ENCODE measurements at places on chromosomes 1 and 21. TPM values are rescaled to one million over a fixed set of nuclear protein-coding genes. Genes with fewer than 3 reads are reported as not detected.

GRCh38 chr1:93051961-93052360 lies 27.1 kb upstream of the MTF2 start:
- DNase-seq: no peak

- no peak for DNase-seq
Observed at GRCh38 chr1:91817211-91817905, 68.6 kb downstream of the TGFBR3 start.

- DNase-seq: peak; percentile 29
Observed at GRCh38 chr1:176206006-176206960, 803 bp downstream of the COP1 start.

GRCh38 chr1:83706354-83706938 lies 292.5 kb downstream of the TTLL7 start:
- no peak for DNase-seq

DNA sequence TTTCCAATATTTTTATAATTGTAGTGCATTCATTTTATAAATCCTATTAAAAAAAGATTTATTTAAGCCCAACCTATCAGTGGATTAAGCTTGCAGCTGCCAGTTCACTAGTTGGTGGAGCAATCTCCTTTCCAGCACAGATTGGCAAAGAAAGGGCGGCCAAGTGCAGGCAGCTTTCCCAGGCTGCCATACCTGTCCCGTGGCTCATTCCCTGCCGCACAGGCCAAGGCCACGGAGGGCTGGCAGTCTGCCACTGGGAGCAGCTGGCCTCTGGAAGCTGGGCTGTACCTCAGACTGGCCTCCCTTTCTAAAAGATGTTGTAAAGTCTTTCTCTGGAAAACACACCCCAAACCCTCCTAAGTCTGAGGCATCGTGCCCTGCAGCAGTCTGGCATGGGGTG lies 74.2 kb downstream of the SIM2 start:
- DNase-seq: peak; percentile 89

GRCh38 chr1:6909857-6910256 lies 124.6 kb downstream of the CAMTA1 start:
- DNase-seq: no peak

- DNase-seq: no peak
Observed at GRCh38 chr1:238152119-238152518, 261.4 kb upstream of the ZP4 start.

GRCh38 chr1:51784997-51785421 lies 93.5 kb downstream of the NRDC start:
- peak; percentile 63 for DNase-seq

DNA sequence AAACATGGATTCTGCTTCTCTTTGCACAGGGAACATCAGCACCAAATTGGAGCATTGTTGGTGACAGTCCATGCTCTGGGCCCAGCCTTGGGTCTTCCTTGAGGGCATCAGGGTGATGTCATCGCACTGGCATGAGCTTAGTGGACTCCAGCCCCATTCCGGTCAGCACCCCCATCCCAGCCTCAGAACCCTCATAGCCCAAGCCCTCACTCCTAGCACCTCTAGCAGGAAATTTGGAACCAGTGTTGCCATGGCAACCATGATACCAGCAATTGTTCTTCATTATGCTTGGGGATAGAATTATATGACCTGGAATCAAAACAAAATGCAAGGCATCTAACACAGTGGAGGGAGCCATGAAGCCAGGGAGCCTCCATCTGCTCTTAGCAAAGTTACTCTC lies 83.1 kb downstream of the VWA5B1 start:
- no peak for DNase-seq

- no peak for DNase-seq
Observed at GRCh38 chr1:40094466-40095110, 2.5 kb downstream of the PPT1 start.

GRCh38 chr1:4137621-4138415 lies 237.7 kb upstream of the C1orf174 start:
- no peak for DNase-seq

DNA sequence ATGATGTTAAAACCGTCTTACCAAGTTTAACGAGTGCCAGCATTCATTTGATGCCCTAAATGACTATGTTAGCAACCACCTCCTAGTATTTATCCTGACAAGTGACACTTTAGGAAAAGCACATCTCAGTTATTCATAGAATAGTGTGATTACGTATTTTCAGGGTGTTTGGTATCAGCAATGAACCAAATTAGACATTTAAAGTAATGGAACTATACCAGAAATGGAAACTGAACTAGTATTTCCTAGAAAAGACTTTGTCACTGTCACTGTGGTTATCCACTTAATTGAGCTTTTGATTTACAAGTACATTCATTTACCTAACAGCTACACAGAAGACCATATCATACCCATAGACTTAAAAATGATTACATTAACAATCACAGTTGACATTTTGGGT lies 3.6 kb upstream of the IL12RB2 start:
- no peak for DNase-seq

DNA sequence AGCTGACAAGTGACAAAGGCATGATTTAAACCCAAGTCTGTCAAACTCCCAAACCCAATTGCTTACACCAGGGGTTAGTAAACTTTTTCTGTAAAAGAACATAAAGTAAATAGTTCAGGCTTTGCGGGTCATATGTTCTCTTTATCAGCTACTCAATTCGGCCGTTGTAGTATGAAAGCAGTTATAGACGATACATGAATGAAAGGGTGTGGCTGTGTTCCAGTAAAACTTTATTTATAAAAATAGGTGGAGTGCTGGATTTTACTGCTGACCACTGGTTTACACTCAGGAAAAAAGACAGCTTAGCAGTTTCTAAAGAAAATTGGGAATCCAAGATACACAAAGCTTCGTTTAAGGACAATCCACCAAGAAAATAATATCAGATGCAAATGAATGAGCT lies 124.3 kb upstream of the BCL9 start:
- no peak for DNase-seq

DNA sequence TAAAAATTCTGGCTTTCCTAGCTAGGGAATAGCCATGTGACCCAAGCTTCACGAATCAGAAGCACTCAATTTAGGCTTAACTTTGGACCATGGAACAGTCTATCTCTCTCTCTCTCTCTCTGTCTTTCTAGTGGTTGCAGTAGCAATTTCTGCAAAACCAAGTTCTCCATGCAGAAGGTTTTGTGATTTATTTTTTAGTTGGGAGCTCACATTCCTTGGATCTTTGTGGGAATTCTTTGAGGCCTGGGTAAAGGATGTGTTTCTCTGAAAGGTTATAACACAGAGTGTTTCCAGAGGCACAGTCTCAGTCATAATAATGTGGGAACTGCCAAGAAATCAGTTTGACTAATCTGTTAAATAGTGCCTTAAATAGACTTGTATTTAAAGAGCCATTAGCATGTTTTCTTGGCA lies 112.3 kb upstream of the COL11A1 start:
- DNase-seq: peak; percentile 69

GRCh38 chr1:112806090-112806642 lies 91.0 kb upstream of the PPM1J start:
- no peak for DNase-seq

DNA sequence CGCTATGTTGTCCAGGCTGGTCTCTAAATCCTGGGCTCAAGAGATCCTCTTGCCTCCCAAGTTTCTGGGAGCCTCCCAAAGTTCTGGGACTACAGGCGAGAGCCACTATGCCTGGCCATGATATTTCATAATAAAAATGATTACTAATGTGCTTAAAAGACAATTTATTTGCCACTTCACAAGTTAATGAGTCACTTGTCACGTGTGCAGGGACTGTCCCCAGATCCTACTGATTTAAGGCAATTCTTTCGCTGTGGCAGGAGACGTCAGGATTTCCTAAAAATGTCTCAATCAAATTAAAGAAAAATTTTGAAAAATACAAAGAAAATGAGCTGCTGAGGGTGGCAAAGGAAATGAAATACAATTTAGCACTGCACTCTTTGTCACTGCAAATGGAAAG lies 43.5 kb downstream of the B3GALNT2 start:
- DNase-seq: no peak

GRCh38 chr1:232248276-232248820 lies 381.6 kb downstream of the SIPA1L2 start:
- no peak for DNase-seq

Gene TAS1R1
- not detected for total RNA-seq

Gene ZNF362
- total RNA-seq: 5.7 TPM

Gene KRTAP19-1
- total RNA-seq: not detected

Gene CADM3
- not detected for total RNA-seq

Gene XCL1
- not detected for total RNA-seq

Gene PDE4B
- 15.6 TPM for total RNA-seq

Gene EVA1B
- total RNA-seq: 49.8 TPM

Gene CR1
- not detected for total RNA-seq

Gene USP1
- total RNA-seq: 26.1 TPM

Gene VPS26C
- total RNA-seq: 30.0 TPM

All from IMR-90 (cell line).